ENCODE measurements at places on chromosomes 5 and 9. TPM values are rescaled to one million over a fixed set of nuclear protein-coding genes. Genes with fewer than 3 reads are reported as not detected.
A peak's percentile ranks its signal among the peaks of the same experiment; 100 is the strongest.

- no peaks in the 10 kb centered on the region for H3K4me1 ChIP-seq
- no peak overlapping the region for H3K4me3 ChIP-seq
- H3K27ac ChIP-seq: no peak overlapping the region
- no peak for DNase-seq
- peaks cover 8% of the 10 kb centered on the region for H3K27me3 ChIP-seq
Observed at GRCh38 chr5:10923310-10923709, 162.3 kb upstream of the DAP start.

DNA sequence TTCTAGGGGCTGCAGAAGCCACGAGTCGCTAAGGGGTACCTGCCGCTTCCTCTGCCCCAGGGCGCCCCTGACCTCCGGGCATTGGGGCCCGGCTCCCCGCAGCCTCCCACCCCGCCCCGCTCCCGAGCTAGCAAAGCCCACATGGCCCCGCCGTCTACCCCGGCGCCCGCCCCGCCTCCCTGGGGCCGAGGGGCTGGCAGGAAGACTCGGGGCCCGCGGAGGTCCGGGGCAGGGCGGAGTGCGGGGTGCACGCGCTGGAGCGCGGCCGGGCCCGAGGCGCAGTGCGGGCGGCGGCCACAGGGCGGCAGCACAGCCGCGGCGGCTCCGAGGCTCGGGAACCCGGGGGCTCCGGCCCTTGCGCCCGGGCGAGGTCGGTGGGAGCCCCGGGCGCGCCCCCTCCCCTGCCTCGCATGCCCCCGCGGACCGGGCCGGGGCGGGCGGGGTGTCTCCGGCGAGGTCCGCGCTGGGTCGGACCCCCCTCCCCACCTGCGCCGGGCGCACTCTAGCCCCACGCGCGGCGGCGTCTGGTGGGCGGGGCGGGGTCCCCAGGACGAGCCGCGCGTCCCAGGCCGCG is 6.7 kb downstream of the NRARP start:
- H3K27me3 ChIP-seq: peaks cover 26% of the 10 kb centered on the region
- peak; percentile 75 for DNase-seq
- no peaks in the 10 kb centered on the region for H3K36me3 ChIP-seq
- peaks cover 13% of the 10 kb centered on the region for H3K4me1 ChIP-seq
- H3K4me3 ChIP-seq: no peak overlapping the region

- peak; percentile 73 for DNase-seq
- H3K4me1 ChIP-seq: peaks cover 70% of the 10 kb centered on the region
- H3K4me3 ChIP-seq: peak overlapping the region; percentile 88
Observed at GRCh38 chr5:177431317-177432142, 5.1 kb downstream of the GRK6 start.

DNA sequence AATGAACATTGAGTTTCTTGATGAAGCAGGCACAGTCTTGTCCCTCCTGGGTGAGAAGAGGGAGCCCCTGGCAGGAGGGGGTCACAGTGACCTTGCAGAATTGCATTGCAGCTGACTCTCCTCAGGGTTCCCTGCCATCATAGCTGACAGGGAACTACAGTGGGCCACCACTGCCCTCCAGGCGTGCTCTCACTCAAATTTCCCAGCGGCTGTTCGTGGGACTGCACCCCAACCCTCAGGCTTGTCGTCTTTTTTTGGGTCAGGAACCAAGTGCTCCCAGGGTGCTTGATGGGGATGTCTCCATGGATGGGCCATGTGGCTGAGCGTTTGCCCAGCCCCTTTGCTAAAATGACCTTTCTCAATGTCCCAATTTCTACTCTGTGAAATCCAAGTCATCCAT is 215.8 kb downstream of the MELK start:
- peaks cover 4% of the 10 kb centered on the region for H3K36me3 ChIP-seq
- H3K27me3 ChIP-seq: peaks cover 10% of the 10 kb centered on the region
- H3K4me1 ChIP-seq: no peaks in the 10 kb centered on the region
- no peak overlapping the region for H3K27ac ChIP-seq
- no peak for DNase-seq
- H3K4me3 ChIP-seq: no peak overlapping the region

DNA sequence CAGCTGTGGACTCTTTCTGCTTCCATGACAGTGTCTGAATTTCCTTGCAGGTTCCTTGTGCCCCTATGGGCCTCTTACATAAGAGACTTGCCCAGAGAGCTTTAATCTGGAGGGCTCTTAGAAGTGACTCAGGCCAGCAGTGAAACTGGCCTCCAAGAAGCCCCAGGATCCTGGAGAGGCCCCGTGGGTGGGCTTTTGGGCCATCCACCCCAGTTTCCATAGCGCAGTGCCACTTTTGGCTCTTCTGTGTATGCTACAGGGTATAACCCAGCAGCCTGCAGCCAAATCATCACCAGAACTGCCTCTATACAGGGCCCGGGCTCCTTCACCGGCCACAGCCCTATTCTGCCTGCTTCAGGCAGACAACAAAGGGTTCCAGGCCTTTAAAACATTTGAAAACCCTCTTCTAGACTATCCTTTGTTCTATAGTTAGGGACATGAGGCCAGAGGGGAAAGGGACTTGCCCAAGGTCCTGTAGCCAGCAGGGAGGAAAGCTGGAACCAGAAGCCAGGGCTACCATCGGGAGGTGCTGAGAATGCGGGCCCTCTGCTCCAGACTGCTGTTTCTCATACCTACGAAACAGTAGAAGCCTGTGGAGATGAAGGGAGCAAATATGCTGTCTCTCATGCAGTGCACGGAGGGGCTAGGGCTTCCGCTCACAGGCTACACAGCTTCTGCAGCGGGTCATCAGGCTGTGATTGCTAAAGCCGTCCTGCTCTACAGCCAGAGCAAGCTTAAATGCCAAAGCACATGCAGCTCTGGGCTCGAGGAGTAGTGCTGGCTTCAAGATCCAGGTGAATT is 18.0 kb downstream of the SH3PXD2B start:
- DNase-seq: no peak
- peaks cover 7% of the 10 kb centered on the region for H3K27me3 ChIP-seq
- no peaks in the 10 kb centered on the region for H3K4me1 ChIP-seq

GRCh38 chr5:174067499-174067898 is 22.0 kb downstream of the NSG2 start:
- peaks cover 37% of the 10 kb centered on the region for H3K27me3 ChIP-seq
- no peak overlapping the region for H3K27ac ChIP-seq
- H3K4me1 ChIP-seq: no peaks in the 10 kb centered on the region
- H3K4me3 ChIP-seq: no peak overlapping the region
- DNase-seq: no peak
- no peaks in the 10 kb centered on the region for H3K36me3 ChIP-seq

DNA sequence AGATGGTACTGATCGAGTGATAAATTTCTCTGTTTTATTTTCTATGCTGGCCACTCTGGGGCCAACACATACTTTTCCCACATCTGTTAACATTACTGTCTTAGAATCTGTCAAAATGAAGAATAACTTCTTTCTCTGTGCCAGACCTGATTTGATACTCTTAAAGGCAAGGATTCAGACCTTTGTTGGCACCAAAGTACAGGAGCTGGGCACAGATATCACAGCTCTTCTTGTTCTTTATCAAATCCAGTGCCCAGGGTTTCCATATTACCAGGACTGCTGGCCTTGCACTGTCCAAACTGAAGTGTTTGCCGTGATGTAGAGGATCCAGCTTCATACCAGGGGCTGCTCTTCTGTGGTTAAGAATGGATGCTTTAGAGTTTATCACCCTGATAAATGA is 20.9 kb downstream of the ZNF474 start:
- H3K36me3 ChIP-seq: no peaks in the 10 kb centered on the region
- H3K4me1 ChIP-seq: no peaks in the 10 kb centered on the region
- no peak for DNase-seq
- no peak overlapping the region for H3K27ac ChIP-seq
- H3K4me3 ChIP-seq: no peak overlapping the region

DNA sequence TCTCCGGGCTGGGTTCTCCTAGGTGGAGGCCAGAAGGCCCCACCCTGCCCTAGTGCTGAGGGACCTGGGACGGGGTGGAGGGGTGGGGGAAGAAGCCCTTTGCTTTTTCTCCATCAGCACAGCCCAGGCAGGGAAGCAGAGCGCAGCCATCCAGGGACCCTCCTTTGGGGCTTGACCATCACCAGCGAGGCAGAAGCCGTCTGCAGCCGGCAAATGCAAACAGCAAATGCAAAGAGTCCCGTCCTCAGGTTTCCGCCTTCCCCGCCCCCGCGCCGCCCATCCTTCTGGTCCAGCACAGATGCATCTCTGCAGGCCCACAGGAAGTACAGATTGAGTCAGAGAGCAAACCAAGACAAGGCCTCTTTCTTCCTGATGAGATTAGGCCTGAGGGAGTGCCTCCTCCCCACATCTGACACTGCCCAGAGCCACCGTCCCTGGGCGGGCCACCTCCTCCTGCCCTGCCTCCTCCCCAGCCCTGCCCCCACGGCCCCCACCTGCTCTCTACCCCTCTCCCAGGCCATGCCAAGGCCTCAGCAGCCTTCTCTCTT is 23.4 kb downstream of the CORO2A start:
- H3K4me3 ChIP-seq: no peak overlapping the region
- no peaks in the 10 kb centered on the region for H3K27me3 ChIP-seq
- H3K4me1 ChIP-seq: peaks cover 7% of the 10 kb centered on the region
- no peaks in the 10 kb centered on the region for H3K36me3 ChIP-seq

Gene GNA14
- total RNA-seq: not detected

Gene UNC13B
- 0.78 TPM for total RNA-seq

DNA sequence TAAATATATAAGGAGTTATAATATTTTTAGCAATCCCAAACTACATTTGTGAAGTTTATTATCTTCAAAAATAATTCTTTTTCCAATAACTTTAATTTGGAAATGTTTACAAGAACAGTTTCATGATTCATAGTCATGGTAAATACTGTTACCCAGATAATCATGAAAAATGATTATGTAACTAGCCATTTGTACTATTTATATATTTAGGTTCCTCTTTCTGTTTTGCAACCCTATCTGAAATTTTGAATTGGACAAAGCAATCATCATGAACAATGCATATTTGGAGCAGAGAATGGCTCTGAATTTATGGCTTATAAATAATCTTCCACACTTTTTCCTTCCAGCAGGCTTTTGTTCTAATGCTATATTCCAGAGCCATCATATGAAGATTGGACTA is 499.7 kb downstream of the SLCO4C1 start:
- H3K27ac ChIP-seq: no peak overlapping the region
- H3K4me3 ChIP-seq: no peak overlapping the region
- H3K36me3 ChIP-seq: no peaks in the 10 kb centered on the region

- no peak overlapping the region for H3K27ac ChIP-seq
- no peak overlapping the region for H3K4me3 ChIP-seq
- DNase-seq: no peak
- H3K27me3 ChIP-seq: peaks cover 4% of the 10 kb centered on the region
- no peaks in the 10 kb centered on the region for H3K4me1 ChIP-seq
Observed at GRCh38 chr9:89621676-89622075, 16.9 kb downstream of the GADD45G start.

- H3K27ac ChIP-seq: no peak overlapping the region
- no peak for DNase-seq
- no peak overlapping the region for H3K4me3 ChIP-seq
Observed at GRCh38 chr5:168869615-168870227, 290.6 kb upstream of the PANK3 start.

- H3K4me3 ChIP-seq: no peak overlapping the region
- H3K4me1 ChIP-seq: no peaks in the 10 kb centered on the region
- H3K27me3 ChIP-seq: no peaks in the 10 kb centered on the region
- H3K36me3 ChIP-seq: no peaks in the 10 kb centered on the region
- DNase-seq: no peak
- no peak overlapping the region for H3K27ac ChIP-seq
Observed at GRCh38 chr9:102428305-102428704, 566.8 kb upstream of the CYLC2 start.

- no peak for DNase-seq
- H3K4me1 ChIP-seq: no peaks in the 10 kb centered on the region
- no peak overlapping the region for H3K27ac ChIP-seq
- H3K36me3 ChIP-seq: no peaks in the 10 kb centered on the region
- H3K4me3 ChIP-seq: no peak overlapping the region
Observed at GRCh38 chr5:97842687-97843086, 659.6 kb upstream of the RIOK2 start.

DNA sequence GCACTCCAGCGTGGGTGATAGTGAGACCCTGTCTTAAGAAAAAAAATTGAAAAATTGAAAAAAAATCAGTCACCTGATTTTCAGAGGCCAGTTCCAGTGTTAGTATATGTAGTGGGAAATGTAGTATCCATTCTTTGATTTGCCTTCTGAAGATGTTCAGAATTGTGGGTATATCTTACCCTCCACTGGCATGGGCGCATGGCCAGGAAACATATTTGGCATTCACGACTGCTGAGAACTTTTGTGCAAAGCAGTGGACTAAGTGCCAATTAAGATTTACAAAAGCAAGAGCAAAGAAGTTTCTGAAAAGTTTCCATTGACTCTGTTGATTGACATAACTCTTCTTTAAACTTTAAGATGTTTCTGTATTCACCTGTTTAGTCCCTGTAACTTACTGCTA is 2.4 kb downstream of the CAVIN4 start:
- H3K27me3 ChIP-seq: no peaks in the 10 kb centered on the region
- H3K36me3 ChIP-seq: no peaks in the 10 kb centered on the region
- H3K4me3 ChIP-seq: no peak overlapping the region

Gene CCDC152
- 6.9 TPM for total RNA-seq

Gene NUTM2F
- not detected for total RNA-seq

- no peak for DNase-seq
- H3K36me3 ChIP-seq: no peaks in the 10 kb centered on the region
- no peak overlapping the region for H3K4me3 ChIP-seq
- no peak overlapping the region for H3K27ac ChIP-seq
Observed at GRCh38 chr5:147673266-147673665, 109.3 kb downstream of the JAKMIP2 start.

DNA sequence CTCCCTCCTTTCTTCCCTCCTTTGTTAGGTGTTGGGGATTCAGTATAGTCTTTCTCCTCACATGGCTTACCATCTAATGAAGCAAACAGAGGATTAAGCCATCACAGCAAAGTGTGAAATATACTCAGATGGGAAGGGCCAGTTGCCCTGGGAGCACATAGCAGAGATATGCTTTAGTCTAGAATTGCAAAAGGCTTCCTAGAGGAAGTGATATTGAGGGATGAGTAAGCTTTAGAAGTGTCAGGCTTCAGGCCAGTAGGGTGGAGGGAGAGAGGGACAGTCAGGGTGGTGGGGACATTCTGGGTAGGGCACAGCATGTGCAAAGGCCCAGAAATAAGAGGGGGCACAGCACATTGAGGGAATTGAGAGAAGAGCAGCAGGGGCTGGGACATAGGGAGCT is 46.2 kb upstream of the GLRA1 start:
- no peak overlapping the region for H3K27ac ChIP-seq
- H3K27me3 ChIP-seq: no peaks in the 10 kb centered on the region
- no peaks in the 10 kb centered on the region for H3K36me3 ChIP-seq

Gene ECSCR
- not detected for total RNA-seq

DNA sequence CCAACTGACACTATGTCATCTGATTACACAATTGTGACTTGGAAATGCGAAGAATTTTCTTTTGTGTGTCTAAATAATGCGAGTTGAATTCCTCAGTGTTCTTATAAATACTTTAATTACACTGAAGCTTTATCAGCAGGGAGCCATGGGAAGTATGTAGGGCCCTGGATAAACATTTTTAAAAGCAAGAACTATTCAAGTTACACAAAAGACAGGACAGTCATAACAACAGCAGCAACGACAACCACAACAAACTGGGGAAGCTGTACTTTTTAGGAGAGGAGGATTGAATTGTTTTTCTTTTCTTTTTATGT is 250.3 kb upstream of the ZNF608 start:
- no peak for DNase-seq
- no peak overlapping the region for H3K27ac ChIP-seq
- no peaks in the 10 kb centered on the region for H3K27me3 ChIP-seq
- peaks cover 17% of the 10 kb centered on the region for H3K4me1 ChIP-seq
